ENCODE measurements at places on chromosomes 16 and 17.
A peak's percentile ranks its signal among the peaks of the same experiment; 100 is the strongest.

DNA sequence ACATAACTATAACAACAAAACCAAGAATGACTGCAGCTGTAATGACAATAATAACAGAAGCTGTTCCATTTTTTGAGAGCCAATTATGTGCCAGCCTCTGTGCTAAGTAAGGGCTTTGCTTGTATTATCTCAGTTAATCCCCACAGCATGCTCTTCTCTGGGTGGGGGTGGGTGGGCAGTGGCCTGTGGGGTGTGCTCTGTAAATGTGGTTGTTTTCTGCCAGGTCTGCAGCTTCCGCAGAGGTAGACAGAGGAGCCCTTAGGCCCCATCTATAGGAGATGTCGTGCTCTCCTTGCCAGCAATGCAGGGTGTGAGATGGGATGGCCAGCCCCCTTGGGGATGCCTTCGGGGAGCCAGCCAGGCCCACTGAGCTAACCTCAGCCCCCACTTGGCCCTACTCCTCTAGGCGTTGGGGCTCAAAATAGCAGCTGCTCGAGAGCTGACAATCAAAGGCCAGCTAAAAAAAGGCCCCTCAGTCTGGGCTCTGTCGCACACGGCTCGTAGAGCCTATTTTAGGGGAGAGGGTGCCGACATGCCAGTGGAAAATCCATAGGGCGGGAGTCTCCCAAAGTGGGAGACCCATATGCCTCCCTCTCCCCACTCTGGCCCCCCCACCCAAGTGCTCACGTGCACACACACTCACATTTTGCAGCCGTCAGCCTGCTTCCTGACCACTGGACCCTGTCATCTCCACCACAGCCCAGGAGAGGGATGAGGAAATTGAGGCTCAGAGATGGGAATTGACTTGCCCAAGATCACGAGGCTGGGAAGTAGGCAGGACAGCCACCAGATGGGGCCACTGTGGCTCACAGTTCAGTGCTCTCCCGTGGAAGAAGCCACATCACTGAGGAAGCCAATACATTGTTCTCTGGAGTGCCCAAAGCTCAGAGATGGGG lies 15.8 kb downstream of the CDH16 start:
- peaks cover 47% of the 10 kb centered on the region for H3K4me1 ChIP-seq
- no peaks in the 10 kb centered on the region for H3K36me3 ChIP-seq
- DNase-seq: peak; percentile 76
- H3K4me3 ChIP-seq: no peak overlapping the region
- peak overlapping the region; percentile 95 for H3K27ac ChIP-seq
- no peaks in the 10 kb centered on the region for H3K27me3 ChIP-seq

DNA sequence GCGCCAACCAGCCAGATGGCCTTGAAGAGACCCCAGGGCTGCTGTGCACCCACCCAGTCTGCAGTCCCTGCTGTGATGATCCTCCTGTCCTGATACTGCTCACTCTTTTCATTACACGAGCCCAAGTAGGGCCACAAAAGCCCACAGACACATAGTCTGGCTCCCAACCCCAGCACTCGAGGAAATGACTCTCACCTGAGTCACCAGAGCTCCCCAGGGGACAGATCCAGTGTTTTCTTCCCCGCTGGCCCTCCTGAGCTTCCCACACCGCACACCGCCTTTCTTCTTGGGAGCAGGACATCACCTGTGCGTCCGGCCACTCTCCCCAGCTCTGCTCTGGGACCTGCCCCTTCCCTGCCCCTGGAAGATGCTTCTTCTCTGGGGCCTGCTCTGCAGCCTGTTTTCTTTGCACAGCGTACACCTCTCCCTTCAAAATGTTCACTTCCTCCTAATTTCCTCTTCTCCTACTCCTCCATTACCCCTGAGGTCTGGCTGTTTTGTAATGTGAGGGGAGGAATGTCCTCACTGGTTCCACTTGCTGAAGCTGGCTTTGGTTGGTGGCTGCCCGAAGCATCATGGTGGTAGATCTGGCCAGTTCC lies 2.0 kb upstream of the SCN4A start:
- DNase-seq: no peak
- H3K27ac ChIP-seq: no peak overlapping the region
- H3K36me3 ChIP-seq: no peaks in the 10 kb centered on the region
- peaks cover 22% of the 10 kb centered on the region for H3K4me1 ChIP-seq
- no peak overlapping the region for H3K4me3 ChIP-seq

DNA sequence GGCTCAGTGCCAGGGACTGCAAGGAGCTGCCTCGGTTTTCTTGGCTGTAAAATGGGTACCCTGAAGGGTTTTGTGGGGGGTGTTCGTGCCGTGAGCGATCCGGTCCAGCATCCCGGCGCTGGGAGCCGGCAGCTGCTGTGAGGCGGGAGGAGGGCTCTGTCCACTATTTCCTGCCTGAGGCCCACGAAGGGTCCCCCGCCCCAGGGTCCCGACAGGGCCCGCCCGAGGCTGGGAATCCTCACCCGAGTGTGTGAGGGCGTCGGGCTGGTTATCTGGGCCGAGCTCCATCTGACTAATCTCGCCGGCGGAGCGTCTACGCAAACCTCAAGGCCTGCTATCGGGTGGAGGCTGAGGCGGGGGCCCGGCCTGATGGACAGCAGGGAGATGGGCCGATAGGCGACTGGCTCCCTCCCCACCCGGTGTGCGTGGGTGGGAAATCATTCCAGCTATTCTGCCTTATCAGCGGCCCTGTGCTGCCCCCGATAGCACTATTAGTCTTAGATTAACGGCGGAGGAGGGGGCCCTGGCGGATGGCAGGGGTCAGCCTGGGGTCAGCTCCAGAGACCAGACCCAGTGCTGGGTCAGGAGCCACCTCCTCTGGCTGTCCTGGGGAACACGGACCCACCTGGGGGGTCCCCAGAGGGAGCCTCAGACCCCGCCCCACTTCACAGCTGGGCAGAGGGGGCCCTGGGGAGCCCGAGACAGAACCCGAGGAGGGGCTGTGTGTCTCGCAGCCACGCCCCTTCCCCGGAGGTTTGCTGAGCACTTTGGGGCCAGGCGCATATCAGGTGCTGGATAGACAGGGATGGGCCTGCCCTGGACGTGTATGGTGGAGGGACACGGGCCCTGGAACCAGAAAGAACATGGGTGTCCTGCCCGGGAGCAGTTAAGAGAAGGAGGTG lies 44.7 kb downstream of the ZFPM1 start:
- H3K27me3 ChIP-seq: no peaks in the 10 kb centered on the region
- peaks cover 27% of the 10 kb centered on the region for H3K4me1 ChIP-seq
- no peaks in the 10 kb centered on the region for H3K36me3 ChIP-seq
- H3K27ac ChIP-seq: no peak overlapping the region
- no peak overlapping the region for H3K4me3 ChIP-seq

DNA sequence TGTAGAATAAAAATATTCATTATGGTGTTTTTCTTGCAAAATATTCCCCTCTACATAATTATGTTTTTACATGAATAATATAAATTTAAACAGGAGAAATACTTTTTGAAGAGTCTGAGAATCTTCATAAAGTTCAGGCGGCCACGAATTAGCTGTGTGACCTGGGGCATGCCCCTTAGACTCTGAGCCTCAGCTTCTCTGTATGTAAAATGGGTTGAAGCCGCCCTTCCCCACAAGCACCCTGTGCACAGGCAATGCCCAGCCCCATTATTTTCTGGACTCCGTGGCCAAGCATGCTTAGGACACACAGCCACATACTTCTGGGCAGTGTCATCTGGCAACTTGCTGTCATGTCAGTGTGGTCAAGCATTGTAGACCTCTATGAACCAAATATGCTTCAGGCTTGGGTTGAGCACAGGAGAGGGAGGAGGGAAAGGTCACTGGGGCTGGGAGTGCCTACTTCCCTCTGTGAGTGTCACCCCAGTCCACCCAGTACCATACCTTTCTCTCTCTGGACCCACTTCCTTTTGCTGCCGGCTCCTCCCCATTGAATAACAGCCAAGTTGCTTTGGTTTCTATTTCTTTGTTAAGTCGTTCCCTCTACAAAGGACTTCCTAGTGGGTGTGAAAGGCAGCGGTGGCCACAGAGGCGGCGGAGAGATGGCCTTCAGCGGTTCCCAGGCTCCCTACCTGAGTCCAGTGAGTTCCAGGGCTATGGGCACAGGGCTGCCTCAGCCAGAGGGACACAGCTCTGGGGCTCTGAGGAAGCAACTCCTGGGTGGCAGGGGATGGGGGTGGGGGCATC lies at the start of gene LGALS9:
TSS of gene LGALS9 (plus strand) at position 582 of the 804 bp plus-strand sequence. CDS start at position 660, 78 bp downstream.
- H3K4me1 ChIP-seq: peaks cover 56% of the 10 kb centered on the region
- DNase-seq: peak; percentile 48
- peak within 1 kb of the TSS; percentile 52 for H3K4me3 ChIP-seq

DNA sequence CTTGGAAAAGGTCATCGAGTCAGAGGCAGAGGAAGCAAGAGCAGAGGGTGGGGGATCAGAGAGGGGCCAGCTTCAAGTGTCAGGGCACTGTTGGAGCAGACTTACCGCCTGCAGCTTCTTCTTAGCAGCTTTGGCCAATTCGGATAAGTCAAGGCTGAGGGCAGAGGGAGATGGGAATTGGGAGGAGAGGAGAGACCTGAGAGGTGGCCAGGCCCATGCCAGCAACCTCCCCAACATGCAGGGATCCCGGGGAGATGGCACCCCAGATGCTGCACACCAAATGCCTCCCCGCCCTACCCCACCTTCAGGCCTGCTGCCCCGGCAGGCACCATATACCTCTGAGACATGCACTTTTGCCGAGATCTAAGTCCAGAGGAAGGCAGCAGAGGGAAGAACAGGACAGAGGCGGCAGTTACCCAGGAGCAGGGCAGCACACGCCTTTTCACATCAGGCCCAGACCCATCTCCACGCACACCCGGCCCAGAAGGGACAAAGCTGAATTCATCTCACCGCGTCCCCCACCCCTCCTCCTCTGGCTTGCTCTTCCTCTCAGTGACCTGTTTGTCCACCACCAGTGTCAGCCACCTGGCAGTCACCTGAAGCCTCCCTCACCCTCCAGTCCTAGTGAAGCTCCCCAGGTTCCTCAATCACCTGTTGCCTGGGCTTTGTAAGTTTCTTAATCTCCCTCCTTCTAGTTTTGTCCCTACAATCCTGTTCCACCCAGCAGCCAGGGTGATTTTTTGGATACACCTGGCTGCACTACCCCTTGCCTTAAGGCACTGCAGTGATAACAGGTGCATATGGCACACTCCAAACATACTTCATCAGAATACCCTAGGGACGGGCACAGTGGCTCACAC lies 10.4 kb downstream of the TP53I13 start:
- no peak overlapping the region for H3K4me3 ChIP-seq
- peaks cover 10% of the 10 kb centered on the region for H3K36me3 ChIP-seq
- H3K27me3 ChIP-seq: no peaks in the 10 kb centered on the region
- H3K27ac ChIP-seq: no peak overlapping the region
- DNase-seq: no peak
- peaks cover 12% of the 10 kb centered on the region for H3K4me1 ChIP-seq

DNA sequence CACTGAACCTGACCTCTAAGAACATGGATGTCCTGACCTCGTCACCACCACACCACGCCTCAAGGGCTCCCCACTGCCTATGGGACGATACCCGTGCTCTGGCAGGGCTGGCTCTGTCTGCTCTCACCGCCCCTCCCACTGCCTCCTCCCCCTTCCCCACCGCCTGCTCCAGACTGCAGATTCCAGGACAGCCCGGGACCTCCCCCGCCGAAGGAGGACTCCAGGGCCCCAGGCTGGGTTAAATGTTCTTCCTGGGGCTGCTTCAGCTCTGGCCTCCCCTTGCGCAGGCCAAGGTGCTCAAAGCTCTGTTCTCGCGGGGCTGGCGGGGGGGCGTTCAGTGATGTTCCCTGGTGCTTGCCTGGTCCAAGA lies 3.1 kb downstream of the NPW start:
- DNase-seq: peak; percentile 33
- peaks cover 52% of the 10 kb centered on the region for H3K4me1 ChIP-seq
- H3K4me3 ChIP-seq: peak overlapping the region; percentile 47
- no peak overlapping the region for H3K27ac ChIP-seq

- no peak for DNase-seq
- H3K36me3 ChIP-seq: no peaks in the 10 kb centered on the region
- no peaks in the 10 kb centered on the region for H3K4me1 ChIP-seq
- peaks cover 31% of the 10 kb centered on the region for H3K27me3 ChIP-seq
Observed at GRCh38 chr17:45820052-45820780, 24.5 kb upstream of the SPPL2C start.

DNA sequence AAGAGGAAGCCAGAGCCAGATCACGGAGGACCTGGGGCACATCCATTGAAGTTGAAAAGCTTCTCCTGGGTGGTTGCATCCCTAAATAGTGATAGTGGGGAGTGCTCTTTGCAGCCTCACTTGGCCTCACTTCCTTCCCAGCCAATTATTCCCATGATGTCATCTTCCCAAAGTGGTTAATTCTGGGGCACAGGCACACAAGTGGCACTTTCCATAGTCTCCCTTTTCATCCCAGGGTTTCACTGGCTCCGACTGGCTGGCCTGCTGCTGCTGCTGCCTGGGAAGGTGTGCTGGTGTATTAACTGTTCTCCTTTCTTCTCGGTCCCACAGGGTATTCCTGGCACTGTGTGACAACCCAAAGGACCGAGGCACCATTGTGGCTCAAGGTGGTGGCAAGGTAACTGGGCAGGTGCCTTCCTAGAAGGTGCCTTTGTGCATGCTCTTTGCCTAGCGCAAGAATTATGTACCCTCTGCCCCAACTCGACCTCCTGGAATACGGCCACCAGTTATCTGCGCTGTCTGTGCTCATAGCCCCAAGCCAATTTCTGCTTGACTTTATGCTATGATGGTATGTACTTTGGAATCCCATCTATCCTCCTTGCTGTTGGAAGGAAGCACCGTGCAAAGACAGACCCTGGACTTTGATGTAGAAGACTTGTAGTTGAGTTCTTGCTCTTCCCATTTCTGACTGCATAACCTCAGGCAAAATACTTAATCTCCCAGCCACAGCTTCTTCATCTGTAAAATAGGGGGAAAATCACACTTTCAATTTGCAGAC lies 18.4 kb downstream of the SLC35G3 start:
- DNase-seq: no peak
- no peaks in the 10 kb centered on the region for H3K4me1 ChIP-seq
- peaks cover 22% of the 10 kb centered on the region for H3K36me3 ChIP-seq
- no peaks in the 10 kb centered on the region for H3K27me3 ChIP-seq
- H3K4me3 ChIP-seq: no peak overlapping the region

GRCh38 chr16:79601092-79601930 lies 774 bp upstream of the MAF start:
- no peaks in the 10 kb centered on the region for H3K27me3 ChIP-seq
- H3K4me3 ChIP-seq: peak overlapping the region; percentile 72
- peak; percentile 55 for DNase-seq
- H3K4me1 ChIP-seq: peaks cover 13% of the 10 kb centered on the region
- H3K36me3 ChIP-seq: no peaks in the 10 kb centered on the region

DNA sequence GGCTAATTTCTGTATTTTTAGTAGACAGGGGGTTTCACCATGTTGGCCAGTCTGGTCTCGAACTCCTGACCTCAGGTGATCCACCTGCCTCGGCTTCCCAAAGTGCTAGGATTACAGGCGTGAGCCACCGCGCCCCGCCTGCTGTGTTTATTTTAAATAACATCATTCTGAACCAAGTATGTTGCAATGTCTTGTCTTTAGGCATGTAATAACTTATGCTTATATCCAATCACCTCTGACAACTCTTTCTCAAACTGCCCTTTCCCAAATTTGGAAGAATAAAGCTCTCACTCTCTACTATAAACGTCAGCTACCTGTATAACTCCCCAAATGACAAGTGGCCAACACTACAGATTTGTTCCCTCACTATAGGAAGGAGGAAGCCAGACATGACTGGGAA lies 103.1 kb upstream of the FA2H start:
- no peaks in the 10 kb centered on the region for H3K27me3 ChIP-seq
- DNase-seq: no peak
- no peak overlapping the region for H3K4me3 ChIP-seq
- no peaks in the 10 kb centered on the region for H3K4me1 ChIP-seq
- no peak overlapping the region for H3K27ac ChIP-seq
- no peaks in the 10 kb centered on the region for H3K36me3 ChIP-seq

Data from heart right ventricle (tissue), 16 donors.